ENCODE measurements at places on chromosomes 6 and 20. TPM values are rescaled to one million over a fixed set of nuclear protein-coding genes. Genes with fewer than 3 reads are reported as not detected.

DNA sequence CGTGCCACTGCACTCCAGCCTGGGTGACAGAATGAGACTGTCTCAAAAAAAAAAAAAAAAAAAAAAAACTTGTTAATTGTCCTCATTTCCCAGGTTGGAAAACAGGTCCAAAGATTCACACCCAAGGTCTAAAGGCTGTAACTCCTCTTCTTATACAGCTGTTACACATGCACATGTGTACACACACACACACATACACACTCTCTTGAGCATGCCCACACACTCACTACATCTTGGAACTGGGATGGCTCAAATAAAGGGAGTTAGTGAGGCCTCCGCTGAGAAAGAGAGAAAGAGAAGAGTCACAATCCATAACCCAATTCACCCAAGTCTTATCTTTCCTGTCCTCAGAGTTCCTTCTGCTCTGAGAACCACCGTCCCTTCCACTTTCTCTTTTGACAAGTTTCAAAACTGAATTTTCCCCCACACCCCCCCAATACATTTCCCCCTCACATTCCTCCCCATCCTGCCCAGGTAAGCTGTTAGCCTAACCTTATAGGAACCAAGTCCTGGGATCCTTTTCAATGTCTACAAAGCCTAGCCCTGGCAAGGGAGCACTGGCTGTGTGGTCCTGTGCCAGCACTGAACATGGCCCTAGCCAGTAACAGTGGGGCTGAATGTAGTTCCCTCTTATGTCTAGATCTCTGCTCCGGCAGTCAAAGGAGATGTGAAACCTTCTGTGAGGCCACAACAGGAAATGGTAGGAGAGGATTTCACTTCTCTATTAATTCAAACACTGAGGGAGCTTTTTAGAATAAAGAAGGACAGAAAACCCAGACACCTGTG is 3.2 kb upstream of the HLA-DMB start:
- H3K4me3 ChIP-seq: no peak overlapping the region
- H3K27me3 ChIP-seq: no peaks in the 10 kb centered on the region
- no peaks in the 10 kb centered on the region for H3K36me3 ChIP-seq
- H3K27ac ChIP-seq: no peak overlapping the region

DNA sequence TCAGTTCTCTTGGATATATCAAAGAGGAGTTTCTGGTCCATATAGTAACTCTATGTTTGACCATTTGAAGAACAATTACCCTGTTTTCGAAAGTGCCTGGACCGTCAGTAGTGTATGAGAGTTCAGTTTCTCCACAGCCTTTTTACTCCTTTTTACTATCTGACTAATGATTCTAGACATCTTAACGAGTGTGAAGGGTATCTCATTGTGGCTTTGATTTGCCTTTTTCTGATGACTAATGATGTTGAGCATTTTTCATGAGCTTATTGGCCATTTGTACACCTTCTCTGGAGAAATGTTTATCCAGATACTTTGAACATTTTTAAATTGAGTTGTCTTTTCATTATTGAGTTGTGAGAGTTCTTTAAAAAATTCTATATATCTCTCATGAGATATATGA is 114.9 kb upstream of the ATXN1 start:
- no peaks in the 10 kb centered on the region for H3K36me3 ChIP-seq
- no peak overlapping the region for H3K27ac ChIP-seq
- H3K4me1 ChIP-seq: no peaks in the 10 kb centered on the region

DNA sequence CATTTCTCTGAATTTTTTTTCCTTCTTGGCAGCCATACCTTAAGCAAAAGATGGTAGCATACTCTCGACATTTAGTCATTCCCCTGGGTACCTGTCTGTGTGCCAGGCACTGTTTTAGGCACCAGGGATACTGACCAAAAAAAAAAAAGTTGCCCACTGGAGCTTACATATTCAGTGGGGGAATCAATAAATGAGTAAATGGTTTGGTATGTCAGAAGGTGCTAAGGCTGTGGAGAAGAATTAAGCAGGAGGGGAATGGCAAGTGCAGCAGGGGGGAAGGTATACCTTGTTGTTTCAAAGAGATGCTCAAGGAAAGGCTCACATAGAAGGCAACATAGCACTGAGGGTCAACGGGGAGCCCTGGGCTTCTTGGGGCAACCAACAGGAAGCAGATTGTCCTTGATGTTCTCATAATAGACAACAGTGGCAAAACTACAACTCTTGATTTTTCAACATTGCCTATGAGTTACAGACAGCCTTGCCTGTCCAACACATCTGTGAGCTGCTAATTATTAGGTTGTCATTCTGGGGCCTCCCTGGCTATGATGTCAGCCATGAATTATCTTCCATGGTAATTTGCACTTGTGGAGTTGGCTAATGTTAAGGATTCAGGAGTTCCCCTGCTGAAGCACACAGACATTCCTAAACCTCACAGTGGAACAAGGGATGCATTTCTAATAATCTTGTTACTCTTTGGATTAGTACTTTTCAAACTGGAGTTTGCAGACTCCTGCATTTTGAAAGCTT is 19.6 kb downstream of the NT5E start:
- no peak for DNase-seq
- no peaks in the 10 kb centered on the region for H3K27me3 ChIP-seq
- no peak overlapping the region for H3K4me3 ChIP-seq
- no peak overlapping the region for H3K27ac ChIP-seq
- H3K4me1 ChIP-seq: no peaks in the 10 kb centered on the region
- H3K36me3 ChIP-seq: no peaks in the 10 kb centered on the region

DNA sequence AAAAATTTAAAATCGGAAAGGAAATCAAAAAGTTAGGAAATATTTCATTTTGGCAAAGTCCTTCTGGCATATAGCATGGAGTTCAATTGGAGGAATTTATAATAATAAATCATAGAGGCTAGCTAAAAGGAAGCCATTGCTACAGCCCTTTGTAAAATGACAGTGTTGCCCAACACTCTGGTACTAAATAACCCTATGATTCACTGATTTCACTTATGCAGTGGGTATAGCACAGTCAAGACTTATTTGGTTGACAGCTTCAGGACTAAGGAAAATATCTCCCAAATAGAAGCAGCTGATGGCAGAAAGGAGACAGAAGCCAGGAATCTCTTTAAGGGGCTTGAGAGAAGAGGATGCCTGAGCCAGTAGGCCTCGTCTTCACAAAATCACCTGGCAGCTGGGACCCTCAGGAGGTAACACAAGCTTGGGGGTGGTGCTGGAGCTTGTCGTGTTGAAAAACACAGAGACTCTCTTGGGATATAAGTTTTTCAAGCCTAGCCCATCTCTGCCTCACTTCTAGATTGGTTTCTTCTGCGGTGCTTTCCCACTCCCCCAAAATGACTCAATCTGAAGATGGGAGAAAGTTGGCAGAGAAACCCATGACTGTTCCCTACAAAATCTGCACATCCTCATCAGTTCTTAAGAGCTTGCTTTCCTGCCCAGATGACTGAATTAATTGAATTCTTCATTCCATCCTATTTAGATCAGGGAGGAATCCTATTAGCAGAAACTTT is 38.4 kb upstream of the EYA4 start:
- no peak overlapping the region for H3K4me3 ChIP-seq
- H3K27me3 ChIP-seq: no peaks in the 10 kb centered on the region
- no peak overlapping the region for H3K27ac ChIP-seq
- no peaks in the 10 kb centered on the region for H3K4me1 ChIP-seq

DNA sequence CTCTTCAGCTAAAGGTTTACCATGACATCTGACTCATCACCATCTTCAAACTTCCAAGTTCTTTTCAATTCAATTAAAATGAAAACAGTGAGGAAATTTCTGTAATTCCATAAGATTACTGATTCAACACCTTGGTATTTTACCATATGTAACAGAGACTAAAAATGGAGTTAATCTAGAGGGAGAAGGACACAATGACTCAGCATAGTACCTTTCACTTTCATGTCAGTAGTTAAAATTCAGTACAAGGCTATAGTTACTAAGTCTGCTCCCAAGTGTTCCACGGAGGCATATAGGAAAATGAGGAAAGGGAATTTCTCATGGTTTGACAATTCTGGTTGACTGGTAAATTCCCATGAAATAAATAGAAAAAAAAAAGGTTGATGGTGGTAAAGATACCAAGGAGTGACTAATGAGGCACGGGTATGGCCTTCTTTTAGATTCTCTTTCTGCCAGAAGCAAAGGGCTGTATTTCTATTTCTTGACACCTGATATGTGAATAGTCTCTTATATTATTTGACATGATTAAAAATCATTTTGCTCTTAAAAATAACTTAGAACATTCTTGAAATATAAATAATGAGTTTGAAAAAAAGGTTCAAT is 526.7 kb upstream of the ADGRB3 start:
- H3K4me1 ChIP-seq: no peaks in the 10 kb centered on the region
- H3K27me3 ChIP-seq: no peaks in the 10 kb centered on the region
- no peaks in the 10 kb centered on the region for H3K36me3 ChIP-seq
- DNase-seq: no peak

- H3K4me1 ChIP-seq: peaks cover 7% of the 10 kb centered on the region
- no peak for DNase-seq
- H3K27ac ChIP-seq: no peak overlapping the region
- H3K4me3 ChIP-seq: no peak overlapping the region
Measured at GRCh38 chr6:99184696-99185095, 164.8 kb downstream of the FAXC start.

GRCh38 chr6:13290335-13290734 is 38.0 kb downstream of the TBC1D7 start:
- H3K27me3 ChIP-seq: no peaks in the 10 kb centered on the region
- H3K4me3 ChIP-seq: no peak overlapping the region
- peaks cover 6% of the 10 kb centered on the region for H3K36me3 ChIP-seq
- no peak overlapping the region for H3K27ac ChIP-seq
- no peak for DNase-seq
- no peaks in the 10 kb centered on the region for H3K4me1 ChIP-seq

DNA sequence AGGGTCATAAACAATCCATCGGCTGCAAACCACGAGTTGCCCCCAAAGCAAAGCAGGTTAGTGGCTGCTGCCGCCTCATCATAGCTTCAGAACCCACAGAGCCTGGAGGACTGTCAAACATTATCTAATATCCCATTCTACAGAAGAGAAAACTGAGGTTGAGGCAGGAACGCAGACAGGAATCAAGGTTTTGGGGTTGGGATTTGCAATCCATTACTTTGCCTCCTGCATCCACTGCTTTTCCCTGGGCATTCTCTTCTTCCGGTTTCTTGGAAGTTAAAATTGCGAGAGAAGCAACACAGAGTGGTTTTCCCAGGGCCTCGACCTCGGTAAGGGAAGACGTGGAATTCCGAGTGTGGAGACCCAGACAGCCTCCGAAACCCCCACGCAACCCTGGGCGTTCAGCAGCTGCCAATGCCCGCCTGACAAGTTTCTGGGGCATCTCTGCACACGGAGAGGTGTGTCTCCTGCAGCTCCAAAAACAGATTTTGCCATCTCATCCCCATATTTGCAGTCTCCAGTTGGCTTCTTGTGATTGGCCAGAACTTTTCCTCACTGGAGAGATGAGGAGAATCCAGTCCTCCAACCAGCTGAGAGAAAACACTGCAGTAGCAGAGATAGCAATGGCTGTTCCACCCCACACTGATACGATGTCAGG is 45.5 kb upstream of the SNAP25 start:
- peaks cover 33% of the 10 kb centered on the region for H3K27me3 ChIP-seq
- no peak overlapping the region for H3K27ac ChIP-seq
- H3K36me3 ChIP-seq: no peaks in the 10 kb centered on the region
- H3K4me1 ChIP-seq: no peaks in the 10 kb centered on the region
- no peak for DNase-seq

- H3K4me1 ChIP-seq: no peaks in the 10 kb centered on the region
- no peak for DNase-seq
- H3K27ac ChIP-seq: no peak overlapping the region
- no peaks in the 10 kb centered on the region for H3K27me3 ChIP-seq
Measured at GRCh38 chr6:37302086-37302686, 44.2 kb upstream of the TMEM217 start.

DNA sequence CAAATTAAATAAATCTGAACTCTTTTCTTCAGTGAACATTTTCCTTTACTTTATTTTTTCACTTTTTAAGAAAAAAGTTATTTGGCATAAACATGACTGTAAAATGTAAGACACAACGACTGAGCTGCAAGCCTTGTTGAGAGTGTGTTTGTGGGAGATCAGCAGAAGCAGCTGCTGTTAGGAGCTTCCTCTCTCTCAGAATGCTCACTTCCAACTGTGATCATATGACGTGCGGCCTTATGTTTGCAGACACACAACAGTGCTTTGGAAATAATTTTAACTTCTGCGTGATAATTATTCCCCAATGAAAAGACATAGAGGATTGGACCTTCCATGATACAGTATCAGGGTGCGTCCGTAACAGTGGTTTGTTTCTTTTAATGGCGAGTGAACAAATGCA is 104.0 kb downstream of the ARHGAP18 start:
- DNase-seq: no peak
- no peak overlapping the region for H3K4me3 ChIP-seq
- H3K4me1 ChIP-seq: peaks cover 9% of the 10 kb centered on the region
- no peaks in the 10 kb centered on the region for H3K36me3 ChIP-seq
- no peak overlapping the region for H3K27ac ChIP-seq

DNA sequence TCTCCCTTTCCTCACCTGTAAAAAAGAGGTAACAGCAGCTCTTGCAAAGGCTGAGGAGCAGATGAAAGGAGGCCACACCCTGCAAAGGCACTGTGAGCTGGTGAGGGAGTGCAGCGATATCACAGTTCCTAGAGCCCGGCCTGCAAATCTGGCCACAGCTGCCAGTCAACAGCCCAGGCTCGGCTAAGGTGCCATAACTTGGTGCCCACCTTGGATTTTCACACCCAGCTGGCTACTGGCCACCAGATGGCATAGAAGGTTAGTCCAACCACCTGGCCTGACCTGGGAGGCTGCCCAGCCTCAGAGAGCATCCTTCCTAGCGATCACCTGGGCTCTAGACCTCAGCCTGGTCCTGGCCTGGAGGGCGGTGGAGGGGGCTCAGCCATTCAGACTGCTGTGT is 46.8 kb downstream of the KCNB1 start:
- no peaks in the 10 kb centered on the region for H3K4me1 ChIP-seq
- H3K4me3 ChIP-seq: no peak overlapping the region
- no peak overlapping the region for H3K27ac ChIP-seq
- DNase-seq: no peak
- H3K36me3 ChIP-seq: no peaks in the 10 kb centered on the region

GRCh38 chr20:59703046-59703445 is 98.7 kb downstream of the PHACTR3 start:
- no peak overlapping the region for H3K4me3 ChIP-seq
- no peak for DNase-seq
- H3K36me3 ChIP-seq: no peaks in the 10 kb centered on the region

- no peaks in the 10 kb centered on the region for H3K27me3 ChIP-seq
- H3K4me3 ChIP-seq: no peak overlapping the region
- no peak for DNase-seq
- H3K4me1 ChIP-seq: peaks cover 17% of the 10 kb centered on the region
- no peaks in the 10 kb centered on the region for H3K36me3 ChIP-seq
Measured at GRCh38 chr6:99216959-99217358, 132.5 kb downstream of the FAXC start.

- peaks cover 10% of the 10 kb centered on the region for H3K36me3 ChIP-seq
- H3K4me3 ChIP-seq: no peak overlapping the region
- no peaks in the 10 kb centered on the region for H3K4me1 ChIP-seq
Measured at GRCh38 chr6:89723046-89723445, 84.5 kb upstream of the LYRM2 start.

- no peak overlapping the region for H3K4me3 ChIP-seq
- no peaks in the 10 kb centered on the region for H3K27me3 ChIP-seq
- H3K27ac ChIP-seq: no peak overlapping the region
- no peaks in the 10 kb centered on the region for H3K4me1 ChIP-seq
- no peak for DNase-seq
- no peaks in the 10 kb centered on the region for H3K36me3 ChIP-seq
Measured at GRCh38 chr6:39958947-39959346, 24.7 kb upstream of the MOCS1 start.

Gene PRELID3B
- total RNA-seq: 41.3 TPM

Gene TNFAIP3
- total RNA-seq: 5.3 TPM

Gene TBP
- total RNA-seq: 27.1 TPM

Gene PRKN
- total RNA-seq: 2.8 TPM

Gene SSTR4
- total RNA-seq: not detected

Gene MEI4
- total RNA-seq: 1.0 TPM

Gene EFCAB8
- total RNA-seq: not detected
